ENCODE measurements at places on chromosomes 16 and 17.
A peak's percentile ranks its signal among the peaks of the same experiment; 100 is the strongest.

DNA sequence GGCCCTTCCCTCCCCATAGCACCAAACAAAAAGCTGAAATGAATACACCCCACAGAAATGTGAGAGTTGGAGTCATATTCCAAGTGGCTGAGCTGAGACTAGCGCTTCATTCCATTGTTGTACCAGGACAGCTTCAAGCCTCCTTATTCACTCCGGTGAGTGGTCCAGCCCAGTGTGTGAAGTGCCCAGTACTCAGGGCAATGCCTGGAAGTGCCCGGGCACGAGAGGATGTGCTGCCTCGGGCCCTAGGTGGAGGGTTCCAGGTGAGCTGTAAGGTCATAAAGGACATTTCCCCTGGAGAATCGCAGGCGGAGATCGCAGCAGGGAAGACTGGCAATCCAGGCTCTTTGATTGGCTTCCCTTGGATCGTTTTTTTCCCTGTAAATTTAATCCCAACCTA is 5.4 kb upstream of the CYLD start:
- no peak for DNase-seq

DNA sequence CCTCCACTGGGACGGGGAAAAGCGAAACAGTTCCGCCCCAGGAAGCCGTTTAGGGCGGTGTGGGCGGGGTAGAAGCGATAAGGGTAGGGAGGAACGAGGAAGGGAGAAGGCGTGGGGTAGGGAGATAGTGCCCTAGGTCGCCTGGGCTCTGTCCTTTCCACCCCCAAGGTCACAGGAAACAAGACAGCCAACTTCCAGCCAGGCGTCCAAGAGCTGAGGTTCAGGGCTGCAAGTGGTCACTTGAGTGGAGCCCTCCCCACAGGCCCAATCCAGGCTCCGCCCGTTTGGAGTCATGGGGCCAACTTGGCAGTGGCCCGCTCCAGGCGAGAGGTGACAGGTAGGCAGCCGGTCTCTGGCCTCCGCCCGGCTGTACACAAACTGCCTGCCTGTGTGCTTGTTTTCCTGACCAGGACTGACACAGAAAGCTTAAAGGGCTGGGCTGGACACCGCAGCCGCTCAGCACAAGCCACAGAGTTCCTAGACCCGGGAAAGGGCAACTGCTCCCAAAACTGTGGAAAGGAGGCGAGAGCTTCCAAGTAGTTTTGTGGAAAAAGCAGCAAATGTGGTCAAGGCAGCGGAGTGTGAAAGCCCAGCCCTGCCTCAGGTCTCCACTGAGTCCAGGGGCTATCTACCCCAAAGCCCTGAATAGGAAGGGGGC is at the start of gene RILP:
Gene RILP (minus strand): TSS at position 23 of the 658 bp plus-strand sequence. CDS start 62 bp downstream, outside the sequence.
- no peak for DNase-seq

DNA sequence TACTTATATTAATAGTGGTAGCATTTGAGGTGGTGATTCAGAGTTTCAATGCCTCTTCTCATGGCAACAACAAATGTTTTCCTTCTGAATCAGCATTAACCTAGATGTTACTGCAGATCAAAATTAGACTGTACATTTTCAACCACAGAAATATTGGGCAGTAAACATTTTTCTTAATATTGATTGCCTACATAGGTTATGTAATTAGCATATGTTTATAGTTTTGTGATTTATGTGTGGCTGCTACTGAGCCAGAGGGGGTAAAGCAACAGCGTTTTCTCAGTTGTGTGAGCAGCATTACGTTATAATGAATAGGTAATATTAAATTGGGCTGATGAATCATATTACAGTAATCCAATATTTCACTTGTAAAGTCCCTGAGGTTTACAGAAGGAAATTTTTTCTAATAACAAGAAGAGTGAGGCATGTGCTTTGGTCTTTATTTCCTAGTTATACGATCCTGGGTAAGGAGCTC is 18.8 kb upstream of the BMERB1 start:
- no peak for DNase-seq

GRCh38 chr16:11586378-11586855 is 302 bp downstream of the LITAF start:
- DNase-seq = no peak

GRCh38 chr16:19102187-19102872 is 11.4 kb upstream of the ITPRIPL2 start:
- DNase-seq = no peak

- DNase-seq = no peak
Measured at GRCh38 chr16:58730724-58731370, 3.3 kb downstream of the GOT2 start.

- no peak for DNase-seq
Measured at GRCh38 chr16:48632137-48632774, 22.3 kb upstream of the N4BP1 start.

- no peak for DNase-seq
Measured at GRCh38 chr16:629185-629832, 1.5 kb upstream of the WFIKKN1 start.

DNA sequence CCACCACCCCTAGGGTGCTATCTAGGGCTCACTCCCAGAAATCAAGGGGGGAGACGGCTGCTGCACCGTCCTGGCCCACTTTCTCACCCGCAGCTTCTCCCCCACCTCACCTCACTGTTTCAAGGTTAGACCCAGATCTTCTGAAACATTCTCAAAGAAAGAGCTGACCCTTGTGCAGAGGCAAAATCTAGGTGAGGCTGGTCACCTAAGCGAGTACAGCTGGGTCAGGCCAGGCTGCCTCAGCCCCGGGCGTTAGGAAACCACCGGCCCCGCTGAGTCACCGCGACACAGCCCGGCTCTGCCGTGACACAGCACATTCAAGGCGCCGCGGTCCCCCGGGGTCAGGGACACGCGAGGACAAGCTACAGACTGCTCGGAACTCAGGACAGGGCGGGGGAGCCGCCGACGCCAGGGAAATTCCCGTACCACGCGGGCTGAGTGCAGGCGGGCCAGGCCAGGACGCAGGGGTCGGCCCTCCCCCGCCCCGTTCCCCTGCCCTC is 27.1 kb downstream of the GNPTG start:
- peak; percentile 56 for DNase-seq

GRCh38 chr17:39365872-39366271 is 35.6 kb downstream of the FBXL20 start:
- no peak for DNase-seq

DNA sequence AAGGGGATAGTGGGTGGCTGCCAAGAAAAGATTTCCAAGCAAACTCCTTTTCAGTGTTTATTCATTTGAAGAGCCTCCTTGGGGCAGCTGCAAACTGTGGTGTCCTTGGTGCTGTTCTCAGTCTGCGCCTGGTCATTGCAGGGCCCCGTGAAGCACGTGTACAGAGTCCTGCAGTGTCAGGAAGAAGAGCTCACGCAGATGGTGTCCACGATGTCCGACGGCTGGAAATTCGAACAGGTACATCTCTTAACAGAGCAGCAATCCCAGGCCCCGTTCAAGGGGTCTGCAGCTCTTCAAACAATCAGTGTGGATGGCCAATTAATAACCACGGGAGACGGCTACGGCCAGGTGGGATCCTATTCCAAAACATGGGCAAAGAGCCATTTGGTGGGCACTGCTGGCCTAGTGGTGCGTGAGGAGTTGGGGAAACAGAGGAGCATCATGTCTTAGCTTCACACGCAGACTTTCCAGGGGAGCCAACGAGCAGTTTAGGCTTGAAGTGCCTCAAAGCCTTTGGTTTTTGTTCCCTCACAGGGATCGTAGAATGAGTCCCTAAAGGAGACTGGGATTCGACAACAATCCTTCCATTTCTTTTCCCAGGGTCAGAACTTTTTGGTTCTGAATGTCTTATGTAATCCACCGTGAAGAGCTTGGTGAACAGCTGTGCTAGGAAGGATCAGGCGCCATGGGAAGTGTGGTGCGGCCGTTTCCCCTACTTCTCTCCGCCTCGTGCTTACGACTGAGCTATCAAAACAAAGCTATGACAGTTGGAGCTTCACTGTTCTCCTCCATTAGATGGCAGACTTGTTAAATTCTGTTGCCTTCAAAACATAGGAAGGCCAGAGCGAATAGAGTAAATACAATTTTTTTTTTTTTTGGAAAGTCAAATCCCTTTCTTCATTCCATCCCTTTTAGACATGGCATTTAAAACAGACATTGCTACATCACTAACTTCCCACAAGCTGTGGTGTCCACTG is 12.6 kb downstream of the KCTD2 start:
- DNase-seq = peak; percentile 61

GRCh38 chr16:65919145-65919985 is 447.1 kb upstream of the CDH5 start:
- no peak for DNase-seq

DNA sequence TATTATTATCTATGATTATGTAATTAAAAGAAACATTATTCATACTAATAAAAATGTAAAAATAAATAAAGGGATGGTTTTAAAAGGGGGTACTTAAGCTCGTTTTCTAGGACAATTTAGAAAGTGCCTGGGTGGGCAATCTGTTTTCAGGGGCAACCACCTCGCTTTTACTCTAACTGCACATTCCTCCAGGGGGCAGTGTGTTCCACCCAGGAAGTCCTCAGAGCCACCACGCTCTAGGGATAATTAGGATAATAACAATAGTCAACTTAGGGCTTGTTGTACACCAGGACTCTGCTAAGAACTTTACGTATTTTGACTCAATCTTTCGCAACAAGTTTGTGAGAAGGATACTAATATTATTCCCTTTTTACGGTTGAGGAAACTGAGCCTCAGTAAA is 396.7 kb upstream of the MAF start:
- no peak for DNase-seq

GRCh38 chr17:78939615-78940014 is 14.4 kb upstream of the TIMP2 start:
- no peak for DNase-seq

DNA sequence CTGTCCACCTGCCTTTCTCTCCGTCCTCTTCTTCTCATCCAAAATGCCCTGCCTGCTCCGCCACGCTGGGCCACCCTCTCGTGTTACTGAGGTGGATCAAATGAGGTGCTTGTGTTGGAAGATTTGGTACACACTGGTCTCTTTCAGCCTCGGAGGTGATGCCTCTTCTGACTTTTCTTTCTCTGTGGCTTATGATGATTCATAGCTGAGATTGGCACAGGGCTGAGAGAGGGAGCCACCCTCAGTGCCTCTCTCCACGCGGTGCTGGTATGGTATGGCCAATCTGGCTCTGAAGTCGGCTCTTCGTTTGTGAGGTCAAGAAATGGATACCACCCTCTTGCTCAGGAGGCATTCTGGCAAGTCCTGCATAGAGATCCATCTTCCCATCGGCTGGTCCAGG is 82.4 kb downstream of the PLCG2 start:
- no peak for DNase-seq

- DNase-seq = no peak
Measured at GRCh38 chr16:84843149-84844048, 23.6 kb downstream of the CRISPLD2 start.

- DNase-seq = no peak
Measured at GRCh38 chr16:27379919-27380318, 22.1 kb upstream of the IL21R start.

DNA sequence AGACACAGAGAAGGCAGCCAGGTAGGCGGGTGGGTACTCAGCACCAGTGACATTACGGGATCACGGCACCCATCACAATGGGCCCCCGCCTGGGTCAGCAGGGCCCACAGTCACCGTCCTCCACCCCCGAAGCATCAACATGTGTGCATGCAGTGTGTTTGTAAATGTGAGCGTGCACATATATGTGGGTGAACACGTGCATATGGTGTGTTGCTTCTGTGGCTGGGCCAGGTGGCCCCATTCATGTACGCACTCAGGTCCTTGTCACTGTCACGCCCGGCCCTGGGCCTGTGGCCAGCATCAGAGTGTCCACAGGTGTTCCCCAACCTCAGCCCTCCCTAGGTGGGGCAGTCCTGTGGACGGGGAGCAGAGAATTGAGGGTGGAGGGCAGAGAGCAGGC is 37.1 kb downstream of the TNFRSF13B start:
- no peak for DNase-seq

GRCh38 chr16:58054289-58054688 is 28.7 kb downstream of the MMP15 start:
- no peak for DNase-seq

DNA sequence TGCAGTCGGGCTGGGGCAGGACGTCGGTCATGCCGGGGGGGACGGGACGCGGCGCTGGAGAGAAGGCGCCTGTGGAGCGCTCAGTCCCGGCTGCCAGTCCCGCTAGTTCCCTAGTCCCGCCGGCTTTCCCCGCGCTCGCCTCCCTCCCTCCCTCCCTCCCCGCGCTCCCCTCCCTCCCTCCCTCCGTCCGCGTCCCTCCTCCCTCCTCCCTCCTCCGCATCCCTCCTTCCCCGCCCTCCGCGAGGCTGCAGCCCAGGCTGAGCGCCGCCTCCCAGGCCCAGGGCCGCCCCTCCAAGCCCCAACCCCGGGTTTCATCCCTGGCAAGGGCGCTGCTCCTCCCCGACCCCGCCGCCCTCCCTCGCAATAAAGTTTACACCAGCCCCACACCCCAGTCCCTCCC is 34.8 kb downstream of the TIMM22 start:
- no peak for DNase-seq

GRCh38 chr17:10875430-10875851 is 37.6 kb upstream of the PIRT start:
- peak; percentile 52 for DNase-seq

DNA sequence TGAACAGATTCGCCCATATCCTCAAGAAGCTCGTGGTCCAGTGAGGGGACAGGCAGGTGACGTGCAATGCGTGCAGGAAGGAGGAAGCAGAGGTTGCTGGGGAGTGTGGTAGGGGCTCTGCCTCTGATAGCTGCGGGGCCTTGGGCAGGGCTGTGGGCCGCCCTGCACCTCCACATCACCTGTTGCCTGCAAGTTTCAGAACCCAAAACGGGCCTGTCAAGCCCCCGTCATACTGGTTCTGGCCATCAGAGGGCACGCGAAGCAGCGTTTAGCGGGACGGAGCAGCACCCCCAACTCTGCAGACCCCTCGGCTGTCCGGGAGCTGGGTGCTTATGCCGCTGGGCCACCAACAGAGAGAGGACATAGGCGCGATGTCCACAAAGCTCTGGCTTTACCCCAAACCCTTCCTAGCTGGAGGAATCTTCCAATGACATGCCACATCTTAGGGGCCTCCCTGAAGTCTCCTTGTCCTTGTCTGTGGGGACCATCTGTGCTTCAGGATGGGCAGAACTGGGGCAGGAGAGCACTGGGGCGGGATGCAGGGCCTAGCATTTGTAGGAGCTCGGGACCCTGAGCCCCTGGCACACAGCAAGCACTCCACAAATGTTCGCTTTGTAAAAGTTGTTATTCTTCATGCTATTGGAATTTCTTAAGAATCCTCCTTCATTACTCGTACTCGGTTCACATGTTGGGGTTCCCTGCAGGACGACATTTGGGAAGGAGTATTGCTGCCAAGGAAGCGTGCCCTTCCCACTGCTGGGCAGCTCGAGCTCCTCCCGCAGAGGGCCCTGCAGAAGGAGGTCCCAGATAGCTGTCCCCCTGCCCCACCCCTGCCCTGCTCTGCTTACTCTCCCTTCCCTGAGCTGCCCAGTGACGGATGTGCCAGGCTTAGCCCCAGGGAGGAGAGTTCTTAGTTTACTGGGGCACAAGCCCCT is 64.3 kb downstream of the CNGB1 start:
- no peak for DNase-seq

GRCh38 chr16:2527784-2528100 is 3.5 kb downstream of the CEMP1 start:
- no peak for DNase-seq

DNA sequence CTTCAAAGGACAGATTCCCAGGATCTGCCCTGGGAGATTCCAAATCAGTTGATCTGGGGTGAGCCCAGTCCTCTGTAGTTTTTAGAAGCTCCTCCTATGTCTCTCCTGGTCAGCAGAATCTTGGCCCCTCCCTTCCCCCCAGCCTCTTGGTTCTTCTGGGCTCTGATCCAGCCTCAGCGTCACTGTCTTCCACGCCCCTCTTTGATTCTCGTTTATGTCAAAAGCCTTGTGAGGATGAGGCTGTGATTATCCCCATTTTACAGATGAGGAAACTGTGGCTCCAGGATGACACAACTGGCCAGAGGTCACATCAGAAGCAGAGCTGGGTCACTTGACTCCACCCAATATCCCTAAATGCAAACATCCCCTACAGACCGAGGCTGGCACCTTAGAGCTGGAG is 840 bp upstream of the CDH5 start:
- DNase-seq = no peak
